CD4-positive, alpha-beta T cell (primary cell): ENCODE measurements at places on chromosomes 5 and 9. TPM values are rescaled to one million over a fixed set of nuclear protein-coding genes. Genes with fewer than 3 reads are reported as not detected.

DNA sequence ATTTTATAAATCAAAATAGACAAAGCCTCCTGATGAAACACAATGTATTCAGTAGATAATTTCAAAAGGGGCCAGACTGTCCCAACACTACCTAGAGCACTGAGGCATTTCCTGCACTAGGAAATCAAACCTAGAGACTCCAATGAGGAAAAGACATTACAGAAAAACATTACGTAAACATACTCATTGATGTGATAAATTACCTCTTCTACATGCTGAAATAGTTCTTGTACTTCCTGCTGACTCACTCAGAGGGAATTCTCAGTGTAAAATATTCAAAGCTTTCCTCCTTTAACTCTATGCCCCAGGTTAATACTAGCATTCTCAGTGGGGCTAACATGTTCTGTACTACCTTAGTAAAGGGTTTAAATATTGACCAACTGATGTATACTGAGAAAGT, 178.0 kb downstream of the ESM1 start:
- H3K4me1 ChIP-seq, result no peaks in the 10 kb centered on the region
- no peaks in the 10 kb centered on the region for H3K36me3 ChIP-seq
- H3K27ac ChIP-seq, result no peak overlapping the region
- H3K27me3 ChIP-seq, result no peaks in the 10 kb centered on the region
- DNase-seq, result no peak

DNA sequence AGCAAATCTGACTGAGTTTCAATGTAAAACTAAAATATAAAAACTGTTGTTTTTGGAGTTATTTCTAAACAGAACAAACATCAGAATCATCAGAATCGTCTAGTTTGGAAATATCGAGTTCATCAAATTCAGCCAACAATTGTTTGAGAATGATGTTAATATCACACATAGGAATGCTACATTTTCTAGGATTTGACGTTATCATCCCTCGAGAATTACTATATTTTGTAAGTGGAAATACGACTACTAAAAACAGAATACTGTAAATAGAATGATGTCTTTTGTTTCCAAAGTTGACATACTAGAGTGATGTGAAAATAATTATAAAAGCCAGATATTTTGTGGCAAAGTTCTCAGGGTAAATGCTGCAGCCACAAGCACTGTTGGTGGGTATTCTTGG, 805.9 kb downstream of the TLE1 start:
- H3K4me3 ChIP-seq, result no peak overlapping the region
- no peaks in the 10 kb centered on the region for H3K36me3 ChIP-seq
- no peaks in the 10 kb centered on the region for H3K27me3 ChIP-seq

GRCh38 chr9:32387256-32387655, 2.8 kb downstream of the ACO1 start:
- no peak overlapping the region for H3K4me3 ChIP-seq
- peaks cover 4% of the 10 kb centered on the region for H3K36me3 ChIP-seq
- H3K4me1 ChIP-seq, result peaks cover 23% of the 10 kb centered on the region
- DNase-seq, result no peak
- H3K27me3 ChIP-seq, result no peaks in the 10 kb centered on the region

- no peak for DNase-seq
- no peak overlapping the region for H3K27ac ChIP-seq
- peaks cover 4% of the 10 kb centered on the region for H3K27me3 ChIP-seq
- no peaks in the 10 kb centered on the region for H3K4me1 ChIP-seq
These were observed 2.9 kb downstream of the ARL14EPL start for GRCh38 chr5:116035123-116035522.

KIF20A gene
- total RNA-seq, result not detected

DNA sequence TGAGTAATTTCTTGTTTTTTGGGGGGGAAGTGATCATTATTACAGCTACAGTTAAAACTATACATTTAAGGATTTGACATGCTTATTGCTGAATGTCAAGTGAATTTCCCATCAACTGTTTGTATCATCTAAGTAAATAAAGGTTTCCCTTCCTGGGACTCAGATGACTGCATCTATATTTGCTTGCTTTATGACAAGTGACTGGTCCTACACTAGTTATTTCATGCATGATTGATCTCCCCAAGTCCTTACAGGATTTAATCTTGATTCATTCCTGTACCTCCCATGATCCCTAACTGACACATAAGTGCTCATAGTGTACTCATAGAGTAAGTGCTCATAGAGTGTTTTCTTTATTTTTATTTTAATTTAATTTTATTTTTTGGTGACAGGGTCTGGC, 2.8 kb downstream of the TXNDC8 start:
- H3K36me3 ChIP-seq, result no peaks in the 10 kb centered on the region
- no peak overlapping the region for H3K27ac ChIP-seq
- no peaks in the 10 kb centered on the region for H3K27me3 ChIP-seq
- no peaks in the 10 kb centered on the region for H3K4me1 ChIP-seq
- DNase-seq, result no peak
